ENCODE measurements at places on chromosomes 1 and 21.

DNA sequence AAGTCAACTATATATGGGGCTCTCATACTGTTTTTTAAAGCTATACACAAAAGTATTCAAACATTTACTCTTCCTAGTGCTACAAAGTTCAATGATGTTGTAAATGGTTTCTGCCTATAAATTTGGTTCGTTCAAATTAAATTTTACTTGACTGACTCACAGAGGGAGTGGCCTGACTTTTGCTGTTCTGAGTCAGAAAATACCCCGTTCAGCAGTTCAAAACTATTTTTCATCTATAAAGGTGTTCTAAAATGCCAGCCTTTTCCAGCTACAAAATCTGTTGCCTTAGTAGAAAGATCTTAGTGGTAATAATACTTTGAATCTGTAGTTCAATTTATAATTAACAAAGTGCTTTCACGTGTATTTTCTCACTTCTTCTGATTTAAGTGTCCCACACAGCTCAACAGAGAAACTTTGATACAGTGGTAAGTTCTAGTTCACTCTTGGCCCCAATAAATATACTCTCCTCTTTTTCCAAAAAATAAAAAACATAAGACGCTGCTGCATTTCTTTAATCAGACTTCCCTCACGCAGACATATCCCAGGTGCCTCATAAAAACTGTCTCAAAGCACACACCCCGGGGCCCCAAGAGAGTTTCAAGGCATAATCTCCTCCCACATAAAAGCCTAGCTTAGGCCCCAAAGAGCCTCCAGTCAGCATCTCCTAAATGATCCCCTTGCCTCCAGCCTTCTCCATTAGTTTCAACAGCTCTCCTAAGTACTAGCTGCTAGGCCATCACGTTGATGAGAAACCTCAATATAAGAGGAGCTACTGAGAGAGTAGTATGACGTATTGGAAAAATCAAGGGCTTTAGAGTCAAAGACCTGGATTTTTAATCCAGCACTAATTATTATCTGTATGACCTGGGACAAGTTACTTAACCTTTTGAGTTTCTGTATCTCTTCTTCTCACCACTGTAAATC, 3.2 kb downstream of the PTP4A2 start:
- DNase-seq = no peak

- no peak for DNase-seq
Observed at GRCh38 chr1:53273526-53273925, 35.2 kb upstream of the MAGOH start.

DNA sequence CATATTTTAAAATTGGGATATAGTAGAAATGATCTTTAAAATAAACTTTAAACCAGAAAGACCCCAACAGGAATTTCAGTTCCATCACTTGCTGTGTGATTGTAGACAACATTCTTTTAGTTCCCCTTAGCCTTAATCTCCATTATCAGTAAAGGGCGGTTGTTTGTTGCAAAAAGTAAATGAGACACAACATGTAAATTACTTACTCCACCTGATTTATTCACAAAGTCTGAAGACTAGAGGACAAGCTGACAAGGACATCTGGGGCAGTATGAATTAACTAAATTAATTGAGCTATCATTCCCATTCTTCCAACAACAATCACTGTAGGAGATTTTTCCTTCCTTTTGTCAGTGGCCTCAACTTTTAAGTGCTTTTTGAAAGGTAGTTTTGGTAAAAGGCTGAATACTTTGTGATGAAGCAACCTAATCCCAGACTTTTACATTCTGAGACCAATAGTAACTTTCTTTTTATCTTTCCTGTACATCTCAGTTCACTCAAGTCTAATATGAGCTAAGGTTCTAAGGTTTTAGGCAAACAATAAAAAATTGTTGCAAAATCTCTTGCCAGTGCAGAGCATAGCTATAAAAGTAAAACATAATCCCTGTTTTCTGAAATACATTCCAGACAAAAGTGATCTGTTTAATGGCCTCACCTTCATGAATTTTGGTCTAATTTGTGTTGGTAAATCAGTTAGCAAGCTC, 6.2 kb downstream of the SLC19A2 start:
- no peak for DNase-seq

- no peak for DNase-seq
Observed at GRCh38 chr1:68801440-68801839, 304.6 kb upstream of the DEPDC1 start.

DNA sequence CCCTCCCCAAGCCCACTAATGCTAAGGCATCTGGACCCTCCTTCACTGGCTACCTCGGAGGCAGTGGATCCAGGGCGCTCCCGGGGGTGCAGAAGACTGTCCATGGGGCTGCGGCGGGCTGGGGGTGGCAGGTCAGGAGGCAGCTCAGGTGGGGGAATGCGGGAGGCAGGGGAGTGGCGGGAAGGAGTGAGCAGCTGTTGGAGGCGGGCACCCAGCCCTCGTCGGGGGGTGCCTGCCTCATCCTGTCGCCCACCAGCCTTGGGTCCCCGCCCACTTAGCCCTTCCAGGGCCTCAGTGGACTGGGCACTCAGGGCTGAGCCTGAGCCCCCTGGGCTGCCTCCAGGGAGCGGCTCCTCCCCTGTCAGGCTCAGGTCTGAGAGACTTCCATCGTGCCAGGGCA, 10.7 kb upstream of the GATAD2B start:
- DNase-seq = no peak

DNA sequence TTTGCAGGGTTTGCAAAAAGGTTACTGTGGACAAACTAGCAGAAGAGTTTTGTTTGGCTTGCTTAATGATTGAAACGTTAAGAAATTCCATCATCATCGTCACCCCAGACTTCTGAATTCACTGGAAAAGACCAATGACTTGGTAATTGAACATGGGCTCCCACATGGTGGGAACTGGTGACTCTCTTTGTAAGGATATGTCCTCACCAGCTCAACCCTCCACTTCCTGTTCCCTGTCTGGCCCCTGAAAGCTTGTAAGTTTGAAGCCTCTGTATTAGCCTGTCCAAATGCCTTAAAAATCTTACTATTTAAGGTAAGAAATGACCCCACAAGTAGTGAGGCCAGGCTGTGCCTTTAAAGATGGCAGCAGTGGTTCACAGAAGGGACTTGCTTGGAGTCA, 9.7 kb downstream of the SYT6 start:
- DNase-seq = no peak

DNA sequence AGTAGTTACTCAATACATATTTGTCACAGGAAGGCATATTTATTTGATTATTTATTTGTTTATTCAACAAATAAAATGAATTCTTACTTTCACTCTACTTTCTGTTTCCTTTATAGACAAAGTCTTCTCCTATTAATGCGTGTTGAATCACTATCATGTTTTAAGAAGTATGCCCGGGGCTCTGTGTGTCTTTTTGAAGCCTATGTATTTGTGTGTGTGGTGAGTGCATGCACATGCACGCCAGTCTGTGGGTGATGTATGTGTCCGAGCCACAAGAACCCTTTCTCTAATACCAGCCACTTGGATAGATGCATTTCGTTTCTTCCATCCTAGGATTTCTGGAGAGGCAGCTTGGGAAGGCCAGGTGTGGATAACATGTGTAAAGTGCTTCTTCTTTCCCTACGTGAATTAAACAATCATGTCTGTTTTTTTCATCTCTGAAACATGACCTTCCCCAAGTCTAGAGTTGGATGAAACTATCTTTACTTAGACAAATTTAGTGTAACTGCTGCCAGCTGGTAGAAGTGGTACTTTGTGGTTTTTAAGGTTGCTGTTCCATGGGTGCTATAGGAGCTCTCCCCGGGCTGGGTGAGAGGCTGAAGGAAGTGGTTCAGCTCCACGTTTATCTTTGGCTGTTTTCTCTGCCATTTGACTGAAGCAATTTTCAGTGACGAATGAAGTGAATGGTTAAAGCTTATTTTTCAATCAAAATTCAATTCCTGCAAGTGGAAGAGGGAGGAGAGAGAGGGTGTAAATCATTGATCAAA, 46.8 kb upstream of the PPM1J start:
- DNase-seq = no peak

- DNase-seq = no peak
Observed at GRCh38 chr1:9601942-9602793, 13.5 kb downstream of the TMEM201 start.

GRCh38 chr1:111099289-111099688, 40.6 kb downstream of the DRAM2 start:
- no peak for DNase-seq

Measured in GDM1 (cell line).